Gastrocnemius medialis (tissue), 4 donors: ENCODE measurements at places on chromosomes 13 and 19. TPM values are rescaled to one million over a fixed set of nuclear protein-coding genes. Genes with fewer than 3 reads are reported as not detected.
A peak's percentile ranks its signal among the peaks of the same experiment; 100 is the strongest.

GRCh38 chr19:47414469-47414868, 4.9 kb downstream of the MEIS3 start:
- no peak for DNase-seq
- H3K4me1 ChIP-seq, result no peaks in the 10 kb centered on the region
- H3K36me3 ChIP-seq, result no peaks in the 10 kb centered on the region
- no peak overlapping the region for H3K27ac ChIP-seq
- peaks cover 43% of the 10 kb centered on the region for H3K27me3 ChIP-seq
- no peak overlapping the region for H3K4me3 ChIP-seq

DNA sequence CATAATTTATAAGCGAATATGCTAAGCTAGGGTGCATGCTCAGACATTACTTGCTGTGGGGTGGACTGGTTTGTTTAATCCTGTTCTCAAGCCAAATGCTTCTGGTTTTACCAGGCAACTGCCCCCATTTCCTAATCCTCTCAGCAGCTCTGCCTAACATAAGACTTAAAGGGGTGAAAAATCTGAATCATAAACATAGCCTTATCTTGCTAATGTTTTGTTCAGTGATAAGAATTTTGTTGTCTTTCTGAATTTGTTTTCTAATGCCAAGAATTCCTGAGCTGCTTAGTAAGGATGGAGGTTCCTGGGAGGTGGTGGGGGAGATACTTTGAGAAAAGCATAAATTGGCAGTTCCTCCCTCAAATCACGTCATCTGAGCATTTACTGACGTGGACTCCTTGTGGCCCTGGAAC, 42.7 kb downstream of the ING1 start:
- DNase-seq, result no peak
- no peak overlapping the region for H3K4me3 ChIP-seq
- no peaks in the 10 kb centered on the region for H3K4me1 ChIP-seq

- H3K27me3 ChIP-seq, result no peaks in the 10 kb centered on the region
- no peaks in the 10 kb centered on the region for H3K36me3 ChIP-seq
- no peak overlapping the region for H3K27ac ChIP-seq
- H3K4me1 ChIP-seq, result no peaks in the 10 kb centered on the region
- H3K4me3 ChIP-seq, result no peak overlapping the region
- no peak for DNase-seq
Measured at GRCh38 chr13:104683789-104684188, 1617.6 kb upstream of the SLC10A2 start.

GRCh38 chr13:36857253-36857652, 38.2 kb downstream of the RFXAP start:
- no peaks in the 10 kb centered on the region for H3K27me3 ChIP-seq
- no peak overlapping the region for H3K4me3 ChIP-seq
- DNase-seq, result no peak
- H3K4me1 ChIP-seq, result peaks cover under 1% of the 10 kb centered on the region
- H3K27ac ChIP-seq, result no peak overlapping the region

DNA sequence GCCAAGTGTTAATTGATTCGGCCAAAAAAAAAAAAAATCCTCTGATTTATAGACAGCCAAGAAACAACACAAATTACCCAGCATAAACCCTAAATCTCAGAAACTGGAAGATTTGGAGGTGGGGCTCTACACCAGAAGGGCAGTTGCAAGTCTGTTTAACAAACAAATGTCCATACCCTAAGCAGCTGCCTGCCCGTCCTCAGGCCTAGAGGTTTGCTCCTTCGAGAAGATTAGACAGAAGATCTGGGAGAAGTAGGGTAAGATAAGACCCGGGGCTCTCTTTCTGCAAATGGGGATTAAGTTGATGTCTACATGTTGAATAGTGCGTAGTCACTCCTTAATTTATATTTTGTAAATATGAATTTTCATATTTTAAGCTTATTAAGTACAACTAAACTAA, 3.4 kb upstream of the N4BP2L1 start:
- no peak for DNase-seq
- H3K4me3 ChIP-seq, result no peak overlapping the region
- H3K4me1 ChIP-seq, result peaks cover 4% of the 10 kb centered on the region
- H3K27ac ChIP-seq, result no peak overlapping the region

DNA sequence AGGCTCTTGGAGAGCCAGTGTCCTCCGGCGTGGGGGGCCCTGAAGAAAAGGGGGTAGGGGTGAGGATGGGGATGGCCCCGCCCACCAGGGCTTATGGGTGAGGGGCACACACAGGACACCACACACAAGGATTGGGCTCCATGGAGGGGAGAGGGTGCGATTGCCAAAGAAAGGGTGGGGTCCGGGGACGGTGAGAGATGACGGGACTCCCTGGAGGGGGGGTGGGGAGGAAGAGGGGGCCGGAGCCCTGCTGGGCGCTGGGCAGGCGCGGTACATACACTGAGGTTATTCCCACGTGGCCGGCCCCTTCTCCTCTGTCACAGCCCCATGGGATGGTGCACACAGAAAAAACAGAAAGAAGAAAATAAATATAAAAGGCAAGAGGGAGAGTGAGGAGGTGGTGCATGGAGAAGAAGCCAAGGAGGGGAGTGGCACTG, 60.1 kb downstream of the IER2 start:
- H3K4me1 ChIP-seq, result no peaks in the 10 kb centered on the region
- no peak overlapping the region for H3K4me3 ChIP-seq
- no peaks in the 10 kb centered on the region for H3K36me3 ChIP-seq

GRCh38 chr13:79988573-79988972, 352.4 kb downstream of the SPRY2 start:
- no peaks in the 10 kb centered on the region for H3K27me3 ChIP-seq
- H3K4me1 ChIP-seq, result no peaks in the 10 kb centered on the region
- no peak overlapping the region for H3K27ac ChIP-seq
- no peak overlapping the region for H3K4me3 ChIP-seq
- H3K36me3 ChIP-seq, result no peaks in the 10 kb centered on the region

GRCh38 chr19:4035018-4035566, 27.6 kb downstream of the PIAS4 start:
- H3K4me3 ChIP-seq, result no peak overlapping the region
- no peak overlapping the region for H3K27ac ChIP-seq
- H3K36me3 ChIP-seq, result peaks cover 33% of the 10 kb centered on the region
- H3K27me3 ChIP-seq, result no peaks in the 10 kb centered on the region
- DNase-seq, result no peak
- no peaks in the 10 kb centered on the region for H3K4me1 ChIP-seq

DNA sequence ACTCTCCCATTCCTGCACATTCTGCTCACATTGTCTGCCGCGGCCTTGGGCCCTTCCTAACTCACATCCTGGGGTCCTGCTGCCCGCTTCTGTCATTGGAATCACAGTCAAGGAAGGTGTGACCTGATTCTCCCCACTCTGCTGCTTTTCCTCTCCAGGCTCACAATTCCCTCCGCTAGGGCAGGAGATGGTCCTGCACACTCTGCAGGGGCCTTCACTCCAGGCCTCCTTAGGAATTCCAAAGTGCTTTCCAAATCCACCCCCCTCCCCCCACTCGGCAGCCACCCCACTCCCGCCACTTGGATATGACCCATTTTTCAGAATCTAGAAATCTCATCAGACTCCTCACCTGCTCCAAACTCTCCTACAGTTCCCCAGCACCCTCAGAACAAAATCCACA, 3.1 kb upstream of the SLC5A5 start:
- no peak for DNase-seq
- peaks cover 5% of the 10 kb centered on the region for H3K4me1 ChIP-seq
- H3K27me3 ChIP-seq, result peaks cover 43% of the 10 kb centered on the region
- no peak overlapping the region for H3K27ac ChIP-seq
- no peak overlapping the region for H3K4me3 ChIP-seq

DNA sequence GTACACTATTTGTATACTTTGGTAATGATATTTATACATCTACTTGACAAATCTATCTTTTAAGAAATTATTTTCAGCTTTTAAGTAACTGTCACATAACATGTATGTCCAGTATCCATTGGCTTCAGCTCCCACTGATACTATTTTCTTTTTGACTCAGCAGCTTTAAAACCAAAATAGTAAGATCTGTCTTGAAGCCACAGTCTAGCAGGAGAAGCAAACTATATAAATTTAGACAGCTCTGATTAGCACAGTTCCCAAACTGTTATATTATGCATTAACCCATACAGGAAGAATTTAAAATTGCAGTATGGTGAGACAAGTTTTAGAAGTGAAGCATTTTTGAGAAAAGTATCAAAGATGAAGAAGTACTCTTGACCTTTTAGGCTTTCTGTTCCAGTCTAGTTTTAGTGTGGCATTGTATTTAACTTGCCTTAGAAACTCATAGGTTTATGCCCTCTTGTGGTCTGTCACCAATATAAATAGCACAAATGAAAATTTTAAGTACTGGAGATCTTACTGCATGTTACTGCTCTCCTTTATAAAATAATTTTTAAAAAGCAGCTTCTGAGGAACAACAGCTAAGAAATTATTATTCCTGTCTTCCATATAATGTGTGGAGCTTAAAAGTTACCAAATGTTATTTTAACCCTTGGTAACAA, 24.7 kb downstream of the URI1 start:
- DNase-seq, result no peak
- no peaks in the 10 kb centered on the region for H3K36me3 ChIP-seq
- H3K27ac ChIP-seq, result no peak overlapping the region
- peaks cover 60% of the 10 kb centered on the region for H3K4me1 ChIP-seq

GRCh38 chr13:44516771-44517170, 59.4 kb downstream of the TSC22D1 start:
- no peaks in the 10 kb centered on the region for H3K27me3 ChIP-seq
- H3K4me3 ChIP-seq, result no peak overlapping the region
- no peaks in the 10 kb centered on the region for H3K36me3 ChIP-seq

GRCh38 chr19:2720777-2721569, at the start of gene DIRAS1:
DIRAS1 (minus strand) TSS chr19:2721372; CDS start chr19:2717806, 3,566 bp downstream.
- peaks cover 42% of the 10 kb centered on the region for H3K27me3 ChIP-seq
- H3K4me3 ChIP-seq, result no peak within 1 kb of the TSS
- no peak within 1 kb of the TSS for H3K27ac ChIP-seq
- H3K4me1 ChIP-seq, result peaks cover 12% of the 10 kb centered on the region
- no peaks in the 10 kb centered on the region for H3K36me3 ChIP-seq

- peaks cover 16% of the 10 kb centered on the region for H3K27me3 ChIP-seq
- peak within 1 kb of the TSS; percentile 95 for H3K4me3 ChIP-seq
- H3K27ac ChIP-seq, result peak within 1 kb of the TSS; percentile 85
- H3K36me3 ChIP-seq, result peaks cover 13% of the 10 kb centered on the region
Measured at GRCh38 chr19:45862564-45863334, at the start of gene SYMPK. SYMPK (minus strand) TSS chr19:45863147; CDS start chr19:45854495, 8,652 bp downstream.

GRCh38 chr13:19182536-19182935, 912 bp upstream of the TUBA3C start:
- no peak overlapping the region for H3K27ac ChIP-seq
- H3K27me3 ChIP-seq, result no peaks in the 10 kb centered on the region
- no peak for DNase-seq
- H3K36me3 ChIP-seq, result no peaks in the 10 kb centered on the region
- H3K4me1 ChIP-seq, result no peaks in the 10 kb centered on the region

DNA sequence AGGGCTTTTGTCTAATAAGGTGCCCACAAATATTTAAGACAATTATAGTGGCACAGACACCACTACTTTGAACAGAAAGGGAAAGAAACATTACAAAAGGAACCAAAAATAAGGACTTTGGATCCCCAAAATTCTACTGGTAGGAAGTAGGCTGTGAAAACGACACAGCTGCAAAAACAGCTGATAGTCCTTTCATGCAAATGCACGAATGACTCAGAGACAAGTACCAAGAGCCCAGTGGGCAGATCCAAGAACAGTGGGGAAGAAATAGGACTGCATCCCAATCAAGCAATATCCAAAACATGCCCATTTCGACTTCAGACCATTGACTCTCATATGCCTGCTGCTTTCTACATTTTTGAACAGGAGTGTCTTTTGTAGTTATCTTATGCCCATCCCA, 269.4 kb upstream of the NBEA start:
- no peaks in the 10 kb centered on the region for H3K27me3 ChIP-seq
- no peak for DNase-seq
- peaks cover 6% of the 10 kb centered on the region for H3K4me1 ChIP-seq
- no peak overlapping the region for H3K4me3 ChIP-seq
- no peak overlapping the region for H3K27ac ChIP-seq

DNA sequence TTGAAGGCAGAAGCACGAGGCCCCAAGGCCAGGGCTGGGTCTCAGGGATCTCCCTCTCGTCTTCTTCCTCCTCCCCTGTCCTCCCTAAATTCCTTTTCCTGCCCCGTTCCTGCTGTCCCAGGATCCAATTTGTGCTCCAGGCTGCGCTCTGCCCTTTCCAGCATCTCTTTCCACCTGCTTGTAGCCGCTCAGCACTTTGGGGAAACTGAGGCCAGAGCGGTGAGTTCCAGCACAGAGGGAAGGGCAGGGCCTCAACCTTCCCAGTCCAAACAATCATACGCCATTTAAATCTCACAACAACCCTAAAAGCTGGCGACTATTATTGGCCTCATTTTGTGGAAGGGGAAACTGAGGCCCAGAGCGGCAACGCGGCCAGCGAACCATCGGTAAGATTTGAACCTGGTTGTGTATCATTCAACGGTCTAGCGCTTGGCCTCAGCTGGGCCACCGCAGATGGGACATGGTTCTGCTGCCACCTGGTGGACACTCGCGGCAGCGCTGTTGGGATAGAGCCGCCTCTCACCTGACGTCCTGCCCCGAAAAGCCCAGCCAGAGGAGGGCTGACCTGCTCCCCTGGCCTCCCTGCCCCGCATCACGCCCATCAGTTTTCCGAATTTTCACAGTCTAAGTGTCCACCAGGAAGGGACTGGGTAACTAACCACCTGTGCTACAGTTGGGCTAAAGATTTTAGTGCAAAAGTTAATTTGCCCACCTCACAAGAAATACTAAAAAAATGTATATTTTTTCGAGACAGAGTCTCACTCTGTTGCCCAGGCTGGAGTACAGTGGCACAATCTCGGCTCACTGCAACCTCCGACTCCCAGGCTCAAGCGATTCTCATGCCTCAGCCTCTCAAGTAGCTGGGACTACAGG, 4.2 kb upstream of the RPL18A start:
- H3K4me1 ChIP-seq, result peaks cover 4% of the 10 kb centered on the region
- DNase-seq, result peak; percentile 71
- no peaks in the 10 kb centered on the region for H3K36me3 ChIP-seq
- H3K27me3 ChIP-seq, result no peaks in the 10 kb centered on the region

- DNase-seq, result no peak
- no peak overlapping the region for H3K27ac ChIP-seq
- no peak overlapping the region for H3K4me3 ChIP-seq
- H3K36me3 ChIP-seq, result no peaks in the 10 kb centered on the region
Measured at GRCh38 chr13:30832845-30833332, 73.2 kb upstream of the MEDAG start.

GRCh38 chr19:35696835-35697234, 7.5 kb upstream of the ZBTB32 start:
- no peaks in the 10 kb centered on the region for H3K4me1 ChIP-seq
- no peaks in the 10 kb centered on the region for H3K27me3 ChIP-seq
- H3K36me3 ChIP-seq, result no peaks in the 10 kb centered on the region
- H3K4me3 ChIP-seq, result no peak overlapping the region
- no peak overlapping the region for H3K27ac ChIP-seq

C19orf73 gene
- total RNA-seq, result 1.3 TPM

METTL21C gene
- not detected for total RNA-seq

ZNF486 gene
- 0.15 TPM for total RNA-seq

PLIN4 gene
- total RNA-seq, result 110 TPM

COG3 gene
- 20.3 TPM for total RNA-seq

CBARP gene
- 1.3 TPM for total RNA-seq

CYP2A6 gene
- 0.20 TPM for total RNA-seq

SLITRK6 gene
- total RNA-seq, result not detected

CEACAM16 gene
- total RNA-seq, result not detected

SF3A2 gene
- total RNA-seq, result 24.2 TPM

NUDT19 gene
- total RNA-seq, result 29.0 TPM

SHKBP1 gene
- total RNA-seq, result 22.7 TPM
